Activated T-cell treated with anti-CD3 and anti-CD28 coated beads, Interleukin-2, amount 50 U/mL, for 4 hours (primary cell): ENCODE measurements at places on chromosomes 12 and 14. TPM values are rescaled to one million over a fixed set of nuclear protein-coding genes. Genes with fewer than 3 reads are reported as not detected.
A peak's percentile ranks its signal among the peaks of the same experiment; 100 is the strongest.

Gene ACRBP
- 1.3 TPM for total RNA-seq

Gene SLC6A12
- total RNA-seq: 0.42 TPM

Gene KRT3
- not detected for total RNA-seq

Gene TAS2R10
- total RNA-seq: 0.19 TPM

Gene ACVRL1
- total RNA-seq: not detected

Gene TRIAP1
- total RNA-seq: 68.9 TPM

Gene PSEN1
- total RNA-seq: 25.0 TPM

Gene TCL1B
- not detected for total RNA-seq

Gene GLIPR1L1
- total RNA-seq: not detected

Gene IFNG-AS1
- 0.95 TPM for total RNA-seq

Gene TCL1A
- total RNA-seq: 5.4 TPM

Gene BIN2
- 20.9 TPM for total RNA-seq

Gene MYRFL
- total RNA-seq: not detected

- DNase-seq: no peak
Observed at GRCh38 chr14:96273629-96274028, 17.6 kb downstream of the BDKRB1 start.

DNA sequence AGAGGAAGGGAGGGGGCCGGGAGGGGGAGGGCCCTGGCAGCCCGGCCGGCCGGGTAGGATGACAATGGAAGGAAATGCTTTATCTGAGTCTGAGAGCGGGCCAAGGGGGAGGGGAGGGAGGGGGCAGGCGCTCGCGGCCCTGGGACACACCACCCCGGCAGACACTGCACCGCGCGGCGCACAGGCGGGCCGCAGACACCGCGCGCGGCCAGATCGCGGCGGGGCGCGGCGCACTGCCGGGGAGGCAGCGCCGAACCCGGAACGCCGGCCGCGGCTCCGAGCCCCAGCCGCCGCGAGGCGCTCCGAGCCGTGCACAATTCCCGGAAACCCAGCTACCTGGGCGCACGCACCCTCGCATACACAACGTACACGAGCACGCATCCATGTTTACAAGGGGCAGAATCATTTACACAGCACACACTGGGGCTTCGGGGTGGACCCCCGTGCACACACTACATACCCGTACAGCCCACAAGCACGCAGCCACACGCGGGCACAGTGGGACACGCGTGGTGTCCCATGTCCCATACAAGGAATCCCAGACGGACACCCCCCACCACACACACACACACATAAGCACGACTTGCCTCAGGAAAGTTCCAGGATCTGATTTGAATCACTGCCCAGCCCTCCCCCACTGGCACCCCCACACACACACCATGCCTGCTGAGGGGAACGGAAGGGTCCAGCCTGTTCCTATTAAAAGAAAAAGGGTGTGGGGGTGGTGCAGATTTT is at the start of gene HDAC7:
HDAC7 (minus strand) TSS at position 8 of the 735 bp plus-strand sequence. CDS start 118 bp downstream, outside the sequence.
- peak; percentile 66 for DNase-seq

DNA sequence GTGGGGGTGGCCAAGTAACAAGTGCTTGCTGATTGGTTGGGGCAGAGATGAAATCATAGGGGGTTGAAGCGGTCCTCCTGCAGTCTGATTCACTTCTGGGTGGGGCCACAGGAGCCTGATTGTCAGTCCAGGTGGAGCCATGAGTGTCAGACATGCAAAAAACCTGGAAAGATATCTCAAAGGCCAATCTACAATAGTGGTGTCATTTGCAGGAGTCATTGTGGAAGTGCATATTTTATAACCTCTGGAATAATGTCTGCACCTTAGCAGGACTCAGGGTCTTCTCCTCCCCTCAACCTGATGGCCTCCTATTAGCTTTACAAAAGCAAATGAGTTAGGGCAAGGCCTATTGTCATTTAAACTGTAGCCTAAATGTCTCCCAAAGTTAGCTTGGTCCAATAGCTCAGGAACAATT is 241.4 kb downstream of the NUAK1 start:
- no peak for DNase-seq

DNA sequence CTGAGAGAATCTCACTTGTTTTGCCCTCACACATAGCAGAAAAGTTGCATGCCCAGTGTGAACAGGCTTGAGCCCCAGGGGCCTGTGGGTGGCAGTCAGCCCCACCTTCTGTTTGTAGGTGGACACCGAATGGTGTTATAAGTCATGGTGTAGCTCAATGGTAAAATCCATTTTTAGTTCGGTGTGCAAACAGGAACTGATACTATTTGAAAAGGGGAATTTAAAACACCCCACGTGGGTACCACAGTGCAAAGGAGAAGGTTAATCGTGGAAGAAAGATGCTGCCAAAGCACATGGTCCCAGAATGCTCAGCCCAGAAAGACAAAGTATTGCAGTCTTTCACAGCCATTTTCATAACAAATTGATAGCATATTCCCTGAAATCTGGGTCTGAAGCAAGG is 71.8 kb upstream of the GZMB start:
- no peak for DNase-seq

DNA sequence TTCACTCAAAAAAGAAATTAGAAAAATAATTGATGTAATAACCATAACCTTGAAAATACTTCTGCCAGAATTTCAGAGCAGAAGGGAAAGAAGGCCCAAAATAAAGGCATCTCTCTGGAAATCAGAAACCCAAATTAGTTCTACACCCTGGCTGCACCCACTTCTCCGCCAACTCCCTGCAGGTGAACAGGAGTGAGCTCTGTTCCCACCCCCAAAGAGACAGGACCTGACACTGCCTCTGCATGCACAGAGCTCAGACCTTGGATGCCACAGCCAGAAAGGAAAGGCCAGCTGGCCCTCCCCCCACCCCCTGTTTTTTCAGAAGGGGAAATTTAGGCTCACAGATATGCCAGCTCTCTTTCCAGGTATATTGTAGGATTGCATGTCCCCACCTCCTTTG is 228.2 kb downstream of the BCL11B start:
- no peak for DNase-seq

DNA sequence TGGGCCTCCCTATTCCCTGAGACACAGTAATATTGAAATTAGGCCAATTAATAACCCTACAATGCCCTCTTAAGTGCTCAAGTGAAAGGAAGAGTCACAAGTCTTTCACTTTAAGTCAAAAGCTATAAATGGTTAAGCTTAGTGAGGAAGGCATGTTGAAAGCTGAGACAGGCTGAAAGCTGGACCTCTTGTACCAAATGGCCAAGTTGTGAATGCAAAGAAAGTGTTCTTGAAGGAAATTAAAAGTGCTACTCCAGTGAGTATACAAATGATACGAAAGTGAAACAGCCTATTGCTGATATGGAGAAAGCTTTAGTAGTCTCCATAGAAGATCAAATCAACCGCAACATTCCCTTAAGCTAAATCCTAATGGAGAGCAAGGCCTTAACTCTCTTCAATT is 140.8 kb downstream of the PTCSC3 start:
- no peak for DNase-seq

- no peak for DNase-seq
Observed at GRCh38 chr12:75579552-75579951, 68.1 kb upstream of the KRR1 start.

DNA sequence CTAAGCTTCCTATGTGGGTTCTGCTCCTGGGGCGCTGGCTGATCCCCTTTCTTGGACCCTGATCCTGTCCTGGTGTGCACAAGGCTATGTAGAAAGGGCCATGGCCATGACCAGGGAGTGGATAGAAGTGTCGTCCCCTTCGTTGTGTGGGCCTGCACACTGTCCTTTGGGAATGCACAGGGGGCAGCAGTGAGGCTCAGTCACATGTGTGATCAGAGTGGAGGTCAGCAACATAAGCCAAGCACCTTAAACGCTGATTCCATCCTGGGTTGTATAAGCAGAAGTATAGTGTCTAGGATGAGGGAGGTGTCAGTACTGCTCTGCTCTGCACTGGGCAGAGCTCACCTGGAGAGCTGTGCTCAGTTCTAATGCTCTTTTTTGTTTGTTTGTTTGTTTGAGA is 48.4 kb downstream of the ESRRB start:
- no peak for DNase-seq

- DNase-seq: no peak
Observed at GRCh38 chr14:58200480-58200841, 512 bp downstream of the ACTR10 start.

DNA sequence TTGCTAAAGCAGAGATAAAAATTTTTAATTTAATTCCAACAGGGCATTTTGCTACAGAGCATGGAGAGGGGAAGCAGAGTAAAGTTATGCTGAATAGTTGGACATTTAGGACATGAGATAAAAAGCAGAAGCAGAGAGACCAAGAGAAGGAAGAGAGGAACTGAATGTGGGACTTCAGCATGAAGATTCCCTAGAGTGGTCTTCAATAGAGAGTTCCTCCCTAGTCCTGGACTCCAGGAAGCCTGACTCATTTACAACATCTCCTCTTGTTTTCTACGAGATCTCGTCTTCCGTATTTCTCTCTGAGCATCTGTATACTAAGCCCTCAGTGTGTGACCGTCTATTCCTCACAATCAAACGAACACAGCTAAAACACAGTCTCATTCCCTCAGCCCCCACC is 35.2 kb upstream of the IFT81 start:
- no peak for DNase-seq

DNA sequence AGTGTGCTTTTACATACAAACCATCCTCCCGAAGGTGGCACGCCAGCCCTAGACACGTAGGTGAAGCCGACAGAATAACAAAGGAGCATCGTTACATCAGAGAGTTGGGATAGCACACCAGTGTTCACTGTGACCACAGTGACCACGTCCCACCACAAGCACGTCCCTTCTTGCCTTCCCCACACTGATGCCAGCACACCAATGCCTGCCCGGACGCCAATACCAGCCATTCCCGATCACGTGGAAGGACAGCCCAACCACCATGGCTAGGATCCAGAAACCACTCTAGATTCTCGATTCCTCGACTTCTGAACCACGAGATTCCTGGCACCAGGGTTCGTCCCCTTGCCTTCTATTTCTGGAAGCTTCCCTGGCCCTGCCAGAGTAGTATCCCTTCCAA is 48.0 kb upstream of the GPR68 start:
- DNase-seq: no peak

GRCh38 chr12:3119756-3120601 is 42.8 kb downstream of the TSPAN9 start:
- no peak for DNase-seq

- no peak for DNase-seq
Observed at GRCh38 chr12:116184763-116185162, 92.7 kb downstream of the MED13L start.
